ENCODE measurements at places on chromosomes 7 and 10.

- no peak for DNase-seq
Measured at GRCh38 chr10:48478980-48479811, 125.7 kb downstream of the ARHGAP22 start.

DNA sequence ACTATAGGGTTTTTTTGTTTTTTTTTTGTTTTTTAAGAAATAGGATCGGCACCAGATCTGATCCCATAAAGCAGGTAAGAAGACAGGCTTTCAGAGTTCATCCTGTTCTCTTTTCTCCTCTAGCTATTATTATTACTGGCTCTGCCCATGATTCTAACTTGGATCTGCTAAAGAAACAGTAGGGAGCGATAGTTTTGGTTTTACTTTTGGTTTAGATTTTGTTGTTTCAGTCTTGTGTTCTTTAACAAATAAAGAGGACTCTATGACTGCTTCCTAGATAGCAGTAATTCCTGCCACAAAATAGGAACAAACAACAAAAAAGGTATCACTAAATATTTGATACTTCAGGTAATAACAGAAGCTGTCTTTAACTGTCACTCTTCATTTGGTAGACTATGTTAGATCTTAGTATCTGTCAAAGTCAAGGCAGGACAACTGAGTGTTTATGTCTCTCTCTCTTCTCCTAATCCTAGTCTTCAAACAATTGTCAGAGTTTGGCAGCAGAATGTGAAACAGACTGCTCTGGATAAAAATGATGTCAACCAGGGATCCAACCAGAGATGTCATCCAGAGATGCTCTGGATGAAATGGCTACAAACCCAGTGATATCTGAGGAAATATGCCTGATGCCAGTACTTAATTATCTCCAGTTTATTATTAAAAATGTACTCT lies 99.8 kb downstream of the KMT2C start:
- no peak for DNase-seq

- DNase-seq = no peak
Measured at GRCh38 chr10:74869635-74870034, 43.2 kb downstream of the KAT6B start.

DNA sequence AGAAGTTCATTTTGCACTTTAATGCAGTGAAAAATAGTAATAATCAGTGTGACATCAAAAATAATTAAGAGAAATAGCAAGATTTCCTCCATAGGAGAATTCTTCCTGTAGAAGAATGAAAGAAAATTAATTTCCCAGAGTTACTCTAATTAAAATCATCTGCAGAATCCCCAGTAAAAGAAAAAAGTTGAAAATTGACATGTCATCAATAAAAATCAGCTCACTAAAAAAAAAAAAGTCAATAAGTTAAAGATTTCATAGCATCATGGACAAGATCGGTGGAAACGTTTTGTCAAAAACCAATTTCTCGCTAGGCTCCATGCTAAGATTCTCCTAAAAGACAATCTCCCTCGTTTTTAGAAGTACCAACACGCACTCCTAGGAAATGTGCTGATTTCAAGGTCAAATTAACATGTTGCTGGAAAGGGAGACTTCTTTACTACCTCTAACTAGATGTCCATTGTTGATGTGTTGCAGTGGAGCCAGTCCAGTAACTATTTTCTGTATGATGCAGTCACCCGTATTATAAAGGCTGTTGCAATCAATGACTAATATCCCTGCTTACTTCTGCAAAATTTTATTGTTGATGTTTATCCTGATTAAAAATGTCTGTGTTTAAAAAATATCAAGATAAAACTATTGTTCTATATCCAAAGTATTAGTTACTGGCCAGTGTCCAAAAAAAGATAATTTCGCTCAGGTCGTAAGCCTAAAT lies 591.9 kb upstream of the MGMT start:
- no peak for DNase-seq

- no peak for DNase-seq
Measured at GRCh38 chr7:39045231-39045630, 67.5 kb downstream of the POU6F2 start.

DNA sequence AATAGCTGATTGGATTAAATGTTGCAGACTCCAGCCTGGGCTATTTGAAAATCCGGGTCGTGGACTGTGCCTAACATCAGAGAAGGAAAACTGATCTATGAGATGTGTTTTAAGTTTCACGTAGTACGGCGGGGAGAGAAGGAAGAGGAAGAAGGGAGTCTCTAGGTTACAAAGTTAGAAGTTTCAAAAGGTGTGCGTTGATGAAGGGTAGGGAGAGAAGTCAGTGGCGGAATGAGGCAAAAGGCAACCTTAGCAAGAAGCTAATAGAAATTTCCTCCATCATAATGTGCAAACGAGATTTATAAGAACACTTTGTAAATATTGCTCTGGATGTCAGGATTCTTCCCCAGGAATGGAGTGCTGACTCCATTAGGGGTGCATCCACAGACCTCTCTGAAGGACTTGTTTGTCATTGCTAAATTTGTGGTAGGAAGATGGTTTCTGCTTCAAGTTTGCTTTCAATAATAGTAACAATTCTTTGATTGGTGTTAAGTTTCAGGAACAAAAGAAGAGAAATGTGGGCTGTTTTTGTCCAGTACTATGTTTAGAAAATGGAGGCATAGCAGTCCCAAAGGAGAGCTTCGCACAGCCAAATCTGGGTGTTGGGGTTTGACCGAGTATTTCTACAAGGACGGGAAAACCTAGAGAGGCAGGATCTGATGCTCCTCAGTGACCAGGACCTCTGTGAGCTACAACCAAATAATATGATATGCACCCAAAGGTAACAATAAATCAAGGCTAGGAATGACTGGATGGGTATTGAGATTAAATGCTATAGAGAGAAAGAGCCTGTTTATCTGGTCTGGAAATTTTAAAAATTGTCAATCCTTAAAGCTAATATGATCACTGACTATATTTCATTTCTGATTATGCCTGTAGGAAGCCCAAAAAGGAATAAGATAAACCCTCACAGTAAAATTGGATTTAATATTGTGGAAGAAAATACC lies 8.2 kb downstream of the TWIST1 start:
- DNase-seq = no peak

DNA sequence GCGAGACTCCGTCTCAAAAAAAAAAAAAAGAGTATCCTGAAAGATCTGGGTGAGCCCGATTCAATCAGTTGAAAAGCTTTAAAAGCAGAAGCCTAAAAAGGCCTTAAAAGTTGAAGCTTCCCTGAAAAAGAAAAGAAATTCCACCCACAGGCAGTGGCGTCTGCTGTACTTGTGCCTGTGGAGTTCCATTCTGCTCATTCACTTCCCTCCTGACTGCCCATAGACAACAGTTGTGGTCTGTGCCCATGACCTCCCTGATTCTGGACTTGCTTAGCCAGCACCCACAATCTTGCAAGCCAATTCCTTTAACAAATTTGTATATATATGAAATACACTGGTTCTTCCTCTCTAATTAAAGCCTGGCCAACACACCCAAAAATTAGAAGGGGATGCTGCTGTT lies 141.7 kb downstream of the DLG5 start:
- DNase-seq = no peak

- no peak for DNase-seq
Measured at GRCh38 chr10:86041116-86041515, 325.5 kb downstream of the GRID1 start.

DNA sequence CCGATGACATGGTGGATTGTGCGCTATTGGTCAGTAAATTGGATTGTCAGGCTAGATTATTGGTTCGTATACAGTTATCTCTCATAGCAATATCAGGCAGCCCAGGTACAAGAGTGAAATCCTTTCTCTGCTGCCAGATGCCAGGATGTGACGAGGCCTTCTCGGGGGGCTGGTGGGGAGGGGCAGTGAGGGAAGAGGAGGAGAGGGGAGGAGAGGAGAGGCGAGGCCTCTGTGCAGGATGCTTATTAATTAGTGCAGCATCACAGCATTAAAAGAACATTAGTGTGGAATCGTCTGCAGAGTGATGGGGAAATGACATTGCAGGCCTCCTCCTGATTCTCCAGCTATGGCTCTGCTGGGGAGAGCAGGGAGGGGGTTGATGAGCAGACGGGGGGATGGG lies 30.5 kb upstream of the SLF2 start:
- no peak for DNase-seq

DNA sequence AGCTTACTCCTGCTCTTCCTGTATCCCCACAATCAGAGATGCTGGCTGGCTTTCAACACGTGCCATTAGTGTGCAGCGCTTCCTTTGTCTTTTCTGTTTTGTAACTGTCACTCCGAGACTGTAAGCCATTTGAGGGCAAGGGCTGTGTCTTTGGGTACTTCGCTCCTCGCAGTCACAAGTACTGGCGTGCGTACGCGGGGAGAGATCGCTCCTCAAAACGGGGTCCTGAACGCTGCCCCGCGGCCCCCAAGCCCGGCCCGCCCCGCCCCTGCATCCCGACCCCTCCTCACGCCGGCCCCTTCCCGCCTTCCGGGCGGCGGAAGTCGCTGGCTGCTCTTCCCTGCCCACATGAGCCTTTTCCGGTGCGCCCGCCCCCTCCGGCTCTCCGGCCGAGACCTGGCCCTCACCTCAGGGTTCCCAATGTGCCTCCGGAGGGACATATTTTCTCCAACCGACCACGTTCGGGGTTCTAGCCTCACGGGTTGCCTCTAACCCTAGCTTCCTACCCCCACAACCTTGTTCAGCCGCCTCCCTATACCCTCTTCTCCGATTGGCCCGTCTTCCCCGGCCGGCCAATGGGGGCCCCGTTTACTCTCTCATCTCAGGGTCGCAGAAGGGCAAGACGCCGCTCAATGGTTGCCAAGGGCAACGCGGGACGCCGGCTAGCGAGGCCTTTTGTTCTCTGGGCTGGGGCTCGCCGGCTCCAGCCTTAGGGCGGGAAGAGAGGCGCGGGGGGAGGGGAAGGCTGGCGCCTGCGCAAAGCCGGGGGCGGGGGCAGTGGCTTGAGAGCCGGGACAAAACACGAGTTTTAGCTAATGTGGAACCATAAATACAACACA lies at the start of gene CEP41:
Gene CEP41 (minus strand): TSS at position 490 of the 839 bp plus-strand sequence. CDS start 50 bp downstream, at position 440.
- DNase-seq = peak; percentile 80

DNA sequence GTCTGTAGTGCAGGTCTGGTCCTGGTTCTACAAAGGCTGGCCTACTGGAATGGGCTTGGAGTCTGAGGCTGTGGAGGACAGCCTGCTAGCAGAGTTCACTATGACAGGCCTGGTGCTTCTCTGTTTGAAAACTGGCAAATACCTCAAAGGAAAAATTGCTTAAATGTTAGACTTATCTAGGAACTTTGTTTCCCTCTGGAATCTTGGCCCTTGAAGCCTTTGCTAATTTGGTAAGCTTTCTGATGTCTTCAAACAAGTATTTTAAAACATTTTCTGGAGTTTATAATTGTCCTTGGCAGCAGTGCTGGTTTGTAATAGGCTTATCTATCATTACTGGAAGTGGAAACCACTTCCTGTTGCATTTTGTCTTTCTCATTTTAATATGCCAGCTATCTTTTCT lies 139.7 kb downstream of the TMEM26 start:
- DNase-seq = no peak

- DNase-seq = no peak
Measured at GRCh38 chr10:109982812-109983211, 25.0 kb upstream of the ADD3 start.

DNA sequence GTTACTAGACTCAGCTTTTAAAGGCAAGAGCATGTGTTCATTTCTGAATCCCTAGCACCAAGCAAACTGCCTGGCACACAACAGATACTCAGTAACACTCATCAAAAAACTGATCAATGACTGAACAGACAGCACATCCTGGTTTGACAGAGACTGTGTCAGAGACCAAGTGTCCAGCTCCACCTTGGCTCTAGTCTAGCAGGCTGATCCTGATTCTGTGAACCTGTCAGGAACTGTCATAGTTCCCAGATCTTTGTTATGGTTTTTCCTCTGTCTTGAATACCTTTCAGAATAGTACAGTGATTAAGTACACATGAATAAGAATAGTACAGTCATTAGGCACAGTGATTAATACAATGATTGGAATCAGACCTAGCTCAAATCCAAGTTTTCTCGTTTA lies 53.0 kb downstream of the TPK1 start:
- DNase-seq = no peak

GRCh38 chr10:4266416-4267085 lies 481.5 kb upstream of the KLF6 start:
- DNase-seq = no peak

- no peak for DNase-seq
Measured at GRCh38 chr10:122421742-122422141, 32.7 kb upstream of the ARMS2 start.

DNA sequence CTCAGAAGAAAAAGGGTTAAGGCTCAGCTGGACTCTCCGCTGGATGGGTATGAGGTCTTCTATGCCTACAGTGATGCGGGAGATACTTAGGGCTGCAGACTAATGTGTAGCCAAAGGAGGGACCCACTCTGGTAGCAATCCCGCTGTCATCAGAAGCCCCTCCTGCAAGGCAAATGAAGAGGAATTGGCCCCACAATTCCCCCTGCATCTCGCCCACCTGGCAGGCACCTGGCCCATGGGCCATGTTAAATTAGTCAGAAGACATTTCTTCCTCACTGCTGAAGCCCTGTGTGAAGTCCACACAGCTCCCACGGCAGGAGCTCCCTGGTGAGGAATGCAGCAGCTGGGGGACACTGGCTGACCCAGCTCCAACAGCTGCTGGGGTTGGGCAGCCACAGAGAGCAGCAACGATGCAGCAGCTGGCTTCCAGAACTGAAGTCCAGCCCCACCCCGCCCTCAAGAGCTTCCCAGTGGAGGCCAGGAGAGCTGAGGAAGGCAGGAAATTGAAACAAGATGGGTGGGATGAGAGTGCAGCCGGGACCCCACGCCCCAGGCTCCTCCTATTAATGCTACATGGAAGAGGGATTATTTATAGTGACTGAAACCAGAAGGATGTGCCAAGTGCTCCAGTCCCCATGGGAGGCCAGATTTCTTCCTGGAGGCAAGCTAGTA lies 5.5 kb downstream of the VSTM4 start:
- DNase-seq = no peak

DNA sequence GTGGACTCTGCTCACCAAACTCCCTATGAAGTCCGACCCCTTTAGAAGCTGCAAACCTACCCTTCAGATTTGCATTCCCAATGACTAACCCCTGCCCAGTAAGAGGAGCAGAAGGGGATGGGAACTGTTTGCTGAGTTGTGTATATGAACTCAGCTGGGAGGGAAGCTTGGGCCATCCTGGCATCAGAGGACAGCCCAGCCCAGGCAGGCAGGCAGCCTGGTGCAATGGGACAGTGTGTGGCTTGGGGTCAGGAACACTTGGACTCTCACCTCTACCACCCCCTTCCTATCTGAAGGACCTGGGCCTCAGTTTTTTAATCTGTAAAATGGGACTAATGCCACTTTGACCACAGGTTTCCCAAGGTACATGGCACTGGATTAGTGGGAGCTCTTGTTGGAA lies 147.4 kb upstream of the GPR26 start:
- no peak for DNase-seq

DNA sequence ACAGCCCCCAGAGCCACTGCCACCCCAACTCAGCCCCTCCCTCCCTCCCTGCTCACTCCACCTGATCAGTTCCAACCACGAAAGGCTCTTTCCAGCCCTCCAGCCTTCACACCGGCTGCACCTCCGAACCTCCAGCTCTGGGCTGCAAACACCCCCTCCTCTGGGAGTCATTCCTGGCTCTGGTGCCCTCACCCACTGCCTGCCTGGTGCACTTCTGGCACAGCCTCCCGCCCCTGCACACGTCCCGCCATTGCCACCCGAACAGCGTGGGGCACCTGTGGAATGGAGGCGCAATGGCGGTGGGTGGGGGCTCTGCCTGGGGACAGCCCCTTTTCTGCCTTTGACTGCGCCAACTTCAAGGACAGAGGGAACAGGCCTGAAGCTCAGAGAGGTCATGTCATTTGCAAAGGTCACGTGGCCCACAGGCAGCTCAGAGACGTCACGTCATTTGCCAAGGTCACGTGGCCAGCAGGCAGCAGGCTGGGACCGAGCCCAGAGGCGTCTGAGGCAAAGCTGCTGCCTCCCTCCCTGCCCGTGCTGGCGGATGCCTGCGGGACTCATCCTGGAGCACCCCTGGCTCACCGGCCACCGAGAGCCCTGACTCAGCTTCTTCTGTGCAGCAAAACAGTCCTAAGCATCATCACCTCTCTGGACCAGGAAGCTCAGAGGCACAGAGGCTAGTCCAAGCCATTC lies 76.0 kb upstream of the DNAAF5 start:
- no peak for DNase-seq
